ENCODE measurements at places on chromosomes 7 and 10.

GRCh38 chr10:88979153-88979562 is 11.4 kb upstream of the FAS start:
- peak; percentile 72 for DNase-seq

DNA sequence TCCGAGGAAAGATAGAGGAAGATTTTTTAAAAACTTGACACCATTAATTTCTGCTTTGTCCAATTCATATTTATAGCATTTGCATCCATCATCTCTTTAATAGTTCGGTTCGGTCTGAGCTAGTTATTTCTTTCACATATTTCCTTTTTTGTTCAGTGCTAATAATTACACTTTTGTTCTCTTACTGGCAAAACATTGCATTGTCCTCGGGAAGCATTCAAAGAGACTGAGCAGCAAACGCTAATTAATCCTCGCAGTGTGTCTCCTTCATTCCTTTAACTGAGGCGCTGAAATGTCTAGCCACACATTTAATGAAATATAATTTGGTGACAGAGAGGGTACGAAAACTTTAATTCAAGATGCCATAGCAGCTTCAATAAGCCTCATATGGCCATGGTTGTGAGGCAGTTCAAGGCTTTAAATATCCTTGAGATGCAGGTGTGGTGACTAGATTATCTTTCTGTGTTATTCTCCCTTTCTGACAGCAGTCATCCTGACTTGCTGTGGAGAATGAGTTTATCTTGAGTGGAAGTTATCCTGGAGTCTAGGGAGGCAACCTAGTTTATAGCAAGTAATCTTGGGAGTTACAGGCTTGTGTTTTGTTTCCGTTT is 431.4 kb downstream of the SDK1 start:
- no peak for DNase-seq

- no peak for DNase-seq
Observed at GRCh38 chr10:128907155-128907941, 559.7 kb upstream of the MGMT start.

- DNase-seq: peak; percentile 87
Observed at GRCh38 chr7:151429560-151430331, 10.2 kb downstream of the CRYGN start.

DNA sequence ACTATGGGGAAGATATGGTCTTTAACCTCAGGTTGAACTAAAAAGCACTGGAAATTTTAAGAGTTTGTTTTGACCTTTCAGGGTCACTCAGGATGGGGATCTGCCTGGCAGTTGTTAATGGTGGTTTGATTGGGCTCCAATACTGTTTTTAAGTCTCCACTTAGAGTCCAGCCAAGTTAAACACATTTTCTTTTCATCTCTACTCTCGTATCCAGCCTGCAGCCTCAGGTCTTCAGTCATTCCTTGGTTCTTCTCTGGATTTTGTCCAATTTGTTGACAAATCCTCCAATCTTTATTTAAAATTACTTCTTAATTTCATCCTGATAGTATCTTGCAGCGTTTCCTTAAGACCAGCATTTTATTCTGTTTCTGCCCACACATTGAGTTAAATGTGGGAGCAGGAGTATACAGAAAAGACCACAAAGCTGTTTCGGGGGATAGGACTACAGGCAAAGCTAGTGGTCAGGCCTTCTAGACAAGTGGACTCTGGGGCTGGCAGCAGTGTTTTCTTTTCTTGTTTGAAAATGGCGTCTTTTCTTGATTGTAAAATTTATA is 133.2 kb upstream of the INHBA start:
- no peak for DNase-seq

- no peak for DNase-seq
Observed at GRCh38 chr10:64320448-64320847, 799.2 kb downstream of the REEP3 start.

Data from SW480 (cell line).